Brain microvascular endothelial cell (primary cell): ENCODE measurements at places on chromosomes 1 and 21.

- no peak for DNase-seq
Measured at GRCh38 chr1:165253818-165254254, 102.7 kb downstream of the LMX1A start.

GRCh38 chr1:173328961-173329360, 121.8 kb upstream of the TNFSF4 start:
- DNase-seq: no peak

GRCh38 chr1:248871837-248872401, 13.0 kb upstream of the ZNF692 start:
- DNase-seq: no peak

DNA sequence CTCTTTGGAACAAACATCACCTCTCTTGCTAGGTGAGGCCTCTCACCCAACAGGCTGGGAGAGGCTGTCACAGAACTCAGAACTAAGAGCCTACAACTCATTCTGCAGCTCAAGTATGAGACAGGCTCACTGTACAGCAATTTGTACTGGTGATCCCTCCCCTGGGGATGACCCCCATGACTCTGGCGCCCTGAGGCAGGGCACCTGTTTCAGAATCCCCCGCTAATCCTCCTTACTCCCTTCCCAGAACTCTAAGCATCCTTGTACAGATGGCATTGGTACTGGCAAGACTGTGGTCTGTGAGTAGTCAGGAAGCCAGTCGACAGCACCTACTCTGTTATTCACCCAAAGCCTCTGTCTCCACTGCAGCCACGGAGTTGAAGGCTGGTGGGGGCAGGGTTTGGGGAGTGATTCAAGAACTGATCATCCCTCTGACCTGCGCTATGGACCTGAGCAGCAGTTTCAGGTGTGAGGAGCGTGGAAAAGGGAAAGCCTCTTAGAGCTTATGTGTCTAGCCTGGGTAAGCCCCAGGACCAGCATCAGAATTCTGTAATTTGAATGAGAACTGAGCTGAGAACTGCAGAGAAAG, 655.5 kb downstream of the KIF26B start:
- no peak for DNase-seq

DNA sequence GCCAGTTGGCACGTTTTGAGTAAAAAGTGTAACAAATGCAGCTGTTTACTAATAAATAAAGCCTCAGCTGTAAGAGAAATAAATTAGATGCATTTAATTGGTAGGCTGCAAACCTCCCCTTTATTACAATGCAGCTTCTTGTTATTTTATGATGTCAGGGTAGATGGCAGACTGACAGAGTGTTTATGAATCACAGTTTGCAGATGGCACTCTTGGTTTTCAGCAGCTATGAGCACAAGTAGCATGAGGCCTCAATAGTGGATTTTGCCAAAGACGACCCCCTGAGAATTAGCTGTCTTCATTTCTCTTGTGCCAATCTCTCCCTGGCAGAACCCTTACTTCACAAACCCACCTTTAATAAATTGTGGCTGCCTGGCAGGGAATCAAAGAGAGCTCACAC, 161.2 kb upstream of the C1orf87 start:
- no peak for DNase-seq

GRCh38 chr1:48960320-48960719, 183.6 kb upstream of the BEND5 start:
- no peak for DNase-seq

DNA sequence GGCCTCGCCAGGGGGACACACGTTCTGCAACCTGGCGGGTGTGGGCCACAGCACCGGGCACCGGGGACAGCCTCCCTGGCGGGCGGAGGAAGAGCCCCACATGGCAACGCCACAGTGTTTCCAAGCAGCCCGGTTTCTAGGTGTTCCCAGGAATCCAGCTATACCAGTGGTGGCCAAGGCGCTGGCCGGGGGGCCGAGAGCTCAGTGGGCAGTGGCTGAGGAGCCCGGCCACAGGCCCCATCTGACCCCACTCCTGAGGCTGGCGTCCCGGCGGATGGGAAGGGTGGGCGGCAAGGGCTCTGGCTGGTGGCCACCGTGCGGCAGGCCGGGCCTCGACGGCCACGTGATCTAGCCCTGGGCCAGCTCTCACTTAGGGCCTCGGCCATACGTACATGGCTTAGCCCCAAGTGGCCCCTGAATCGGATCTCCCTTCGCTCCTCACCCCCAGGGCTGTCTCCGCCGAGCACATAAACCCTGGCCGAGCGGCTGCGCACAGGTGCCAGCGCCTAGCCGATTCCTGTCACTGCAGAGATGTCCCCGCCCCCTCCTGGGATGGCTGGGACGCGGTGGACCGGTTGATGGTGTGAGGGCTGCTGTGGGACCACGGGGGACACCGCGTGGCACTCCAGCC, 68.7 kb downstream of the MORN1 start:
- DNase-seq: no peak

DNA sequence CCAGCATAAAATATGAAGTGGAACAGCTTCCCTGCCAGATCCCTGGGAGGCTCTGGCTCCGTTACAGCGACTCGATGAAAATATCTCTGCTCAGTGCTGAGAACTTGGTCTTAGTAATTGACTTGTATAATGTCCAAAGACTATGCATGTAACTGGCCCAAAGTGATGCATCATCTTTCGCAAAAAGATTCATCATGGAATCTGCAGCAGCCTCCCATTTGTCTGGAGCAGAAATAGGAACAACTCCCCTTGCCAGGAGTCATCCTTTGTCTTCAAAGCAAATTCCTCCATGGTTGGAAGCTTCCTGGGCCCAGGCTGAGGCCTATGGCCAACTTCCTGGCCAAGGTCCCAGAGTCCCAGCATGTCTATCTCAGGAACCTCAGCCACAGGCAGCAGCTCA, 16.9 kb upstream of the SLC6A17 start:
- no peak for DNase-seq
